ENCODE measurements at places on chromosomes 3 and 15.

- no peaks in the 10 kb centered on the region for H3K4me1 ChIP-seq
- no peak overlapping the region for H3K4me3 ChIP-seq
- H3K27ac ChIP-seq: no peak overlapping the region
- H3K36me3 ChIP-seq: peaks cover 10% of the 10 kb centered on the region
- DNase-seq: no peak
Observed at GRCh38 chr3:71713041-71713440, 12.2 kb downstream of the EIF4E3 start.

DNA sequence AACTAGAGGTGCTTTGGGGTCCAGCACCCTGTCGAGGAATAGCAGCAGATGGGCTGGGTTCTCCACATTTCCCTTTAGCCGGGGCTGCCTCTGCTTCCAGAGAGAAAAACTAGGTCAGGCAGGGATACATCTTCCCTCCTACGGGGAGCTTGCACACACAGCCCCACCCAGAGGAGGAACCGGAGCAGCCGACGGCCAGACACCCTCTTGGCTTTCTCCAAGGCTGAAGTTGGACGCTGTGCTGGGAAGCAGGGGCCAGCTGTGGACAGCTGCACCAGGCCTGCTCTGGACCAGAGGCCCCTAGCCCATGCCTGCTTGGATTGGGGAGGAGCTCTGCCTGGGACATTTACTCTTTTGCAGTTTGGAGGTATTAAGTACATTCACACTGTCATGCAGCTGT is 44.7 kb upstream of the NR2C2 start:
- no peak for DNase-seq
- H3K27ac ChIP-seq: no peak overlapping the region
- H3K36me3 ChIP-seq: peaks cover 31% of the 10 kb centered on the region
- H3K4me3 ChIP-seq: no peak overlapping the region

DNA sequence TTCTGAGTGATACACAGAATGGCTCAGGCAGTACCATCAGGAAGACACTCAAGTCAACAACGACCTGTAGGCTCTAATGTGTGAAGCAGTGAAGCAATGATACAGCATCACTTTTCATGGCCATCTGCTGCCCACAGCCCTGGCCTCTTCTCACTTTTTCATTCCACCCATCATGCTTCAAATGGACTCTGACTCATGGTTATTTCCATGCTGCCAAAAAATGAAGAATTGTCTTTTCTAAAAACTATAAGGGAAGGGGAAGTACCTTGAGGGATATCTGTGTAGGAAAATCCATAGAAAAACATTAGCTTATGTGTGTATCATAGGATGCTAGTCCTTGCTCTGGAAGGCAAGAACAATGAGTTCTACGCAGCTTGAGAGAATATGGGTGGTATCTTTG is 11.5 kb downstream of the HGD start:
- H3K4me1 ChIP-seq: no peaks in the 10 kb centered on the region
- no peaks in the 10 kb centered on the region for H3K36me3 ChIP-seq
- no peak overlapping the region for H3K4me3 ChIP-seq
- no peak for DNase-seq
- H3K27ac ChIP-seq: no peak overlapping the region

- H3K4me1 ChIP-seq: peaks cover 16% of the 10 kb centered on the region
- H3K36me3 ChIP-seq: no peaks in the 10 kb centered on the region
- no peak overlapping the region for H3K27ac ChIP-seq
- no peaks in the 10 kb centered on the region for H3K27me3 ChIP-seq
- DNase-seq: no peak
Observed at GRCh38 chr15:75195766-75196241, 5.9 kb upstream of the C15orf39 start.

- H3K36me3 ChIP-seq: no peaks in the 10 kb centered on the region
- H3K27ac ChIP-seq: no peak overlapping the region
- H3K4me1 ChIP-seq: peaks cover 13% of the 10 kb centered on the region
- no peak for DNase-seq
- H3K4me3 ChIP-seq: no peak overlapping the region
Observed at GRCh38 chr3:24062916-24063315, 117.8 kb downstream of the NR1D2 start.

- no peaks in the 10 kb centered on the region for H3K36me3 ChIP-seq
- no peak overlapping the region for H3K4me3 ChIP-seq
- no peak overlapping the region for H3K27ac ChIP-seq
- H3K4me1 ChIP-seq: no peaks in the 10 kb centered on the region
- DNase-seq: no peak
Observed at GRCh38 chr3:191051037-191051436, 148.0 kb upstream of the OSTN start.

DNA sequence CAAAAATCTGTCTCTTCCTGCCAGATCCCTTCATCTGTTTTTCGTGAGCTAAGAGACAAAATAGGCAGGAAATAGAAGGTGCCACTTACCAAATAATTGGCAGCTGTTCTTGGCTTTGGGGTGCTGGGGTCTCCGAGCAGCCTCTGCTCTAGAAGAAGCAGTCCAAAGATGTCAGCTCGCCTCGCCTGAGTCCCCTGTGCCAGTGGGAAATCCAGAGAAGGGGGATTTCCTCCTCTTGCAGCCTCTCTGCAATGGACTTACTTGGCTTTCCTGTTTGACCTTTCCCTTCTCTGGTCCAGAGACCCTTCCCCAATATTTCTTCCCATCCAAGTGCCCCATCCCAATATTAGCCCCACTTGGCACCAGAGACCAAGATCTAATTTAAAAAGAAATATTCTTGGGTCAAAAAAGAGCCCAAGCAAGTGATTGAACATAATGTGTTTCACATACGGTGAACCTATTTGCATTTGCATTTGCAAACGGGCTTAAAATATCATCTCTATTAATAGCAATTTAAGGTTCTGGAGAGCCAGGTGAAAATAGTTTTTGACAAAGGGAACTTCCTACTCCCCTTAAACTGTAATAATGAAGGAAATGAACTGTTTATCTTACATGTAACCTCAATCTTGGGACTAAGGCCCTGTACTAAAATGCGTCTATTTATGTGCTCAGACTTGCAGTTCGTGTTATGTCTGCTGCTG is 23.2 kb downstream of the CD86 start:
- H3K36me3 ChIP-seq: no peaks in the 10 kb centered on the region
- H3K4me3 ChIP-seq: no peak overlapping the region
- H3K27me3 ChIP-seq: no peaks in the 10 kb centered on the region
- no peak overlapping the region for H3K27ac ChIP-seq

DNA sequence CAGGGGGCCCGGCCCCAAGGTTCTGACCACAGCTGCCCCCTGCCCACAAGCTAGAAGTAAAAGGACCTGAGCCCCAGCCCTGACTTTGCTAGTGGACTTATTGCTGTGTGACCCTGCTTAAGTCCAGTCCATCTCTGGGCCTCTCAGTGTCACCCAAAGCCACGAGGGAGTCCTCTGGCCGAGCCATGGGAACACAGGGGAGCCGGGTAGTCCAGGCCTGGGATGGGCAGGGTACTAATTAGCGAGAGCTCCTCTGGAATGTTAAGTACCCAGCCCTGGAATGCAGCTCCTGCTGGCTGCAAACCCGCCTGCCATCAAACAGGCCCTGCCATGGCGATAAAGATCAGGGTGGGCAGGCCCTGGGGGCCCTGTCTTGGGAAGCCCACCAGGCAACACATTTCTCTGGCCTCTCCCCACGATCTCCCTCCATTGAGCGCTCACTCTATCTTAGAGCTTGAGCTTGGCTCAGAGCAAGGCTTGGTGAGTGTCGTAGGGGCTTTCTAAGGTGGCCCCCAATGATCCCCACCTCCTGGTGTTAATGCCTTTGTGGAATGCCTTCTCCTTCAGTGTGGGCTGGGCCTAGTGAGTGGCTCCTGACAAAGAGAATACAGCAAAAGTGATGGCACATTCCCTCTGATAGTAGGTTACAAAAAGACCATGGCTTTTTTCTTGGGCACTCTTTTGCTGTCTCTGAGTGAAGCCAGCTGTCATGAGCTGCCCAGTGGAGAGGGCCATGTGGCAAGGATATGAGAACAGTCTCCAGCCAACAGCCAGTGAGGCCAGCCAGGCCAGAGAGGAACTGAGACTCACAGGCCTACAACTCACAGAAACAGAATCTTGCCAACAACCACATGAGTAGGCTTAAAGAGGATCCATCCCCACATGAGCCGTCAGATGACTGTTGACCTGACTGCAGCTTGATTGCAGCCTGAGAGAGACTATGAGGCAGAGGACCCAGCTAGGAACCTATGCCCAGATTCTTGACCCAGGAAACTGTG is 133.1 kb downstream of the SMAD6 start:
- H3K4me3 ChIP-seq: no peak overlapping the region
- H3K4me1 ChIP-seq: no peaks in the 10 kb centered on the region
- no peaks in the 10 kb centered on the region for H3K36me3 ChIP-seq

- H3K4me1 ChIP-seq: peaks cover 10% of the 10 kb centered on the region
- no peak overlapping the region for H3K4me3 ChIP-seq
- H3K27ac ChIP-seq: peak overlapping the region; percentile 4
- no peak for DNase-seq
- H3K27me3 ChIP-seq: no peaks in the 10 kb centered on the region
Observed at GRCh38 chr3:150097588-150097890, 126.8 kb upstream of the PFN2 start.

DNA sequence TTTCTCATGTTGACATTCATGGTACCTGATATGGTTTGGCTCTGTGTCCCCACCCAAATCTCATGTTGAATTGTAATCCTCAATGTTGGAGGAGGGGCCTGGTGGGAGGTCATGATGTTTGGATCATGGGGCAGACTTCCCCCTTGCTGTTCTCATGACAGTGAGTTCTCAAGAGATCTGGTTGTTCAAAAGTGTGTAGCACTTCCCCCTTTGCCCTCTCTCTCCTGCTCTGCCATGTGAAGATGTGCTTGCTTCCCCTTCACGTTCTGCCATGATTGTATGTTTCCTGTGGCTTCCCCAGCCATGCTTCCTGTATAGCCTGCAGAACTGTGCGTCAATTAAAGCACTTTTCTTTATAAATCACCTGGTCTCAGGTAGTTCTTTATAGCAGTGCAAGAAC is 3.3 kb upstream of the UBL7 start:
- DNase-seq: no peak
- H3K36me3 ChIP-seq: no peaks in the 10 kb centered on the region

DNA sequence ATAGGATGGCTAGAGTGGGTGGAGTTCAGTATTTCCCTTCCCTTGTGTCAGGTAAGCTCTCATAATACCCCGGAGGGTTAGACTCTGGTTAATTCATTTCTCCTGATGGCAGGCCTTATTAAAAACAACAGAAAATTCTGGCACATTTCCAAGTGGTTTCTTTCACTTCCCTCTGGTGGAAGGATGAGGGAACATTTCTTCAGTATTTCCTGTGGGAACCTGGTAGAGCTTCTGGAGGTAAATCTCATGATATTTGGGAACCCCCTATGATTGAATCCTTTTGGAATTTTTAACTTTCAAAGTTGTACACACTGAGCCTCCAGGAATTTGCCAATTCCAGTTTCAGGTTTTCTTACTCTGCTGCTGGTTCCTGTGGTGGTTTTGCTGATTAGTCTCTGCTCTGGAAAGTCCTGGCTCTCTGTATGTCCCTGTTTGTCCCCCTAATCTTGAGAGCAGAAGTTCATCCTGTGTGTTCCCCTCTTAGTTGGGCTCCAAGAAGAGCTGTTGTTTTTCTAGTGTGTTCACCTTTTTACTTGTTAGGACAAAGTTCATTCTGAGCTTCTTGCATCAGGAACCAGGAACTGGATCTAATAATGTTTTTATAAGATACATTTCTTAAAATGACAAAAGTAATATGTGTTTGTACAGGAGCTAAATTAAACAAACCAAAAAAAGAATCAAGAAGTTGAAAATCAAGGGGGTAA is 12.1 kb downstream of the CHRNA7 start:
- H3K4me1 ChIP-seq: no peaks in the 10 kb centered on the region
- no peak overlapping the region for H3K4me3 ChIP-seq

GRCh38 chr3:129260606-129261005 is 11.2 kb downstream of the COPG1 start:
- no peaks in the 10 kb centered on the region for H3K4me1 ChIP-seq
- peaks cover 91% of the 10 kb centered on the region for H3K36me3 ChIP-seq
- H3K27me3 ChIP-seq: no peaks in the 10 kb centered on the region
- H3K4me3 ChIP-seq: no peak overlapping the region
- no peak overlapping the region for H3K27ac ChIP-seq
- no peak for DNase-seq

- peak overlapping the region; percentile 85 for H3K27ac ChIP-seq
- DNase-seq: no peak
- H3K4me3 ChIP-seq: peak overlapping the region; percentile 96
- no peaks in the 10 kb centered on the region for H3K27me3 ChIP-seq
Observed at GRCh38 chr3:98733812-98734281, 29.3 kb upstream of the ST3GAL6 start.

DNA sequence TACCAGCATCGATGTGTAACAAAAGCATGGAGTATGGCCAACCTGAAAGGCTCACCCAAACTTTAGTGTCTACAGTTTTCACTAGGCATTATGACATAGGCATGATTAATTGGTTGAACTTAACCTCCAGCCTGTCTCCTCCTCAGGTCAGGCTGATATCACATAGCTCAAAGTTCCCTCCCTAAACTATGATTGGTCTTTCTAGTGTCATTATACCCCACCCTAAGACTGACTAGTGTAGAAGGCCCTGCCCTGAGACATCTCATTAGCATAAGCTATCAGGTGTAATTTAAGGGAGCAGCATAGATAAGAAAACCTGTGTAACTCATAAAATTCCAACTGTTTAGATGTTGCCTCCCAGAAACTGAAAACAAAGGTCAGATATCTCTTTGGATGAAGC is 195.2 kb downstream of the ALCAM start:
- H3K4me1 ChIP-seq: no peaks in the 10 kb centered on the region
- peaks cover 5% of the 10 kb centered on the region for H3K36me3 ChIP-seq
- H3K27me3 ChIP-seq: no peaks in the 10 kb centered on the region
- H3K27ac ChIP-seq: no peak overlapping the region

GRCh38 chr3:31361371-31362273 is 171.1 kb upstream of the STT3B start:
- H3K4me3 ChIP-seq: no peak overlapping the region
- H3K4me1 ChIP-seq: no peaks in the 10 kb centered on the region
- H3K36me3 ChIP-seq: no peaks in the 10 kb centered on the region

- DNase-seq: no peak
- H3K27me3 ChIP-seq: no peaks in the 10 kb centered on the region
- H3K4me3 ChIP-seq: no peak overlapping the region
Observed at GRCh38 chr15:73125219-73125618, 73.0 kb downstream of the NEO1 start.

- no peak overlapping the region for H3K4me3 ChIP-seq
- no peaks in the 10 kb centered on the region for H3K4me1 ChIP-seq
- no peak overlapping the region for H3K27ac ChIP-seq
Observed at GRCh38 chr3:55369141-55369847, 117.8 kb downstream of the WNT5A start.

- no peak for DNase-seq
- no peaks in the 10 kb centered on the region for H3K36me3 ChIP-seq
- no peak overlapping the region for H3K27ac ChIP-seq
- no peaks in the 10 kb centered on the region for H3K27me3 ChIP-seq
- H3K4me1 ChIP-seq: no peaks in the 10 kb centered on the region
Observed at GRCh38 chr3:143380449-143380848, 260.9 kb downstream of the CHST2 start.

DNA sequence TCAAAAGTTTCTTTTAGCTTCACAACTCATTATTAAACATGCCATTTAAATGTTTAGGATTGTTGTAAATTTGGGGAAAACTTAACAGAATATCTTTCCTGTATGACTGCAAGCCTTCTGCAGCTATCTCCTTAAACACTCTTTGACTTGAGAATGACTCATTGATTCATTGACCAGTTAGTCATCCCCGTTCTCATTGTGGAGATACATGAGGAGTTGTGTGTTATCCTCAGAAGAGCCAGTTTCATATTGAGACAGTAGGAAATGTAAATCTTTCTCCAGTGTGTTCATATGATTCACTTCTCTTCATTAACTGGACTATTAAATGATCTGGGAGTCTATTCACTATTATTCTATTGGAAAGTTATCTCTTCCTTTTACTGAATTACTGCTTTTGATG is 83.0 kb downstream of the CRYGS start:
- no peaks in the 10 kb centered on the region for H3K27me3 ChIP-seq
- no peak overlapping the region for H3K4me3 ChIP-seq
- no peak overlapping the region for H3K27ac ChIP-seq
- DNase-seq: no peak
- no peaks in the 10 kb centered on the region for H3K36me3 ChIP-seq

All from tibial artery (tissue), 4 donors.